ENCODE measurements at places on chromosomes 1 and 21. TPM values are rescaled to one million over a fixed set of nuclear protein-coding genes. Genes with fewer than 3 reads are reported as not detected.

The VAMP4 gene
- total RNA-seq, result 19.2 TPM

The FCRLA gene
- 0.32 TPM for total RNA-seq

The NR0B2 gene
- total RNA-seq, result 2.5 TPM

The GNG12 gene
- 59.8 TPM for total RNA-seq

The BEND5 gene
- total RNA-seq, result 3.4 TPM

The AMY2A gene
- total RNA-seq, result not detected
